ENCODE measurements at places on chromosomes 5 and 9. TPM values are rescaled to one million over a fixed set of nuclear protein-coding genes. Genes with fewer than 3 reads are reported as not detected.

- H3K36me3 ChIP-seq, result no peaks in the 10 kb centered on the region
- no peak overlapping the region for H3K27ac ChIP-seq
- no peaks in the 10 kb centered on the region for H3K4me1 ChIP-seq
- no peak for DNase-seq
- no peak overlapping the region for H3K4me3 ChIP-seq
Measured at GRCh38 chr5:29414681-29415080, 1778.8 kb upstream of the CDH6 start.

DBH gene
- total RNA-seq, result not detected

DNA sequence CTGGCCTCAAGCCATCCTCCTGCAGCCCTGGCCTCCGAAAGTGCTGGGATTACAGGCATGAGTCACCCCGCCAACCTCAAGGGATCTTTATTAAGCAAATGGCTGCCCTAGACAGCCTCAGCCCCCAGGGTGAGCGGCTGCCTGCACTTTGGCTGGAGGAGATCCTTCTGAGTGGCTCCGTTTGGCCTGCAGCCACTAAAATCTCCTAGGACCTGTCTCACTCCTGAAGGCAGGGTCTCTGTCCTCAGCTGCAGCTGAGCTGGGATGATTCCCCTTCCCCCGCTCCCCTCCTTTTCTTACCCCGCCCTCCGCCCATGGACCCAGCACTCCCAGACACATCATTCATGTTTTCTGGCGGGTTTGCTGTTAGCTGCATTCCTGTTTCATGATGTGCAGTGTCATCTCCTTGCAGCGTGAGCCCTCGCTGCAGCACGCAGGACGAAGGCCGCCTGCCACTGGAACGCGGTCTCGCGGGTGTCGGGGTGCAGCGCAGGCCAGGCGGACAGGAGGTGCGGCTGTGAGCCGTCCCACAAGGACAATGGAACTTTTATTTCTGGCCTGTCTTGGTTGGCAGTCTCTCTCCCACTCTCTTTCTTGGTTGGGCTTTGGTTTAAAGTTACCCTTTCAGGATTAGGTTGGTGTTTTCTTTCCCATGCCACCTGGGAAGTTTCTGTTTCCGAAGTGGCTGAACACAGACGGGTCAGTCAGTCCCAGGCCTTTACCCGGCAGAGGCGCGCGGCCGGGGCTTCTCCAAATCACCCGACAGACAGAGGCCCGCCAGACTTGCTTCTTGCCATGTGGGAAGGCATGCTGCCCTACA is 137.1 kb downstream of the FOXD1 start:
- H3K4me3 ChIP-seq, result peak overlapping the region; percentile 50
- H3K27ac ChIP-seq, result peak overlapping the region; percentile 90
- no peaks in the 10 kb centered on the region for H3K27me3 ChIP-seq
- no peaks in the 10 kb centered on the region for H3K36me3 ChIP-seq
- DNase-seq, result peak; percentile 87

DNA sequence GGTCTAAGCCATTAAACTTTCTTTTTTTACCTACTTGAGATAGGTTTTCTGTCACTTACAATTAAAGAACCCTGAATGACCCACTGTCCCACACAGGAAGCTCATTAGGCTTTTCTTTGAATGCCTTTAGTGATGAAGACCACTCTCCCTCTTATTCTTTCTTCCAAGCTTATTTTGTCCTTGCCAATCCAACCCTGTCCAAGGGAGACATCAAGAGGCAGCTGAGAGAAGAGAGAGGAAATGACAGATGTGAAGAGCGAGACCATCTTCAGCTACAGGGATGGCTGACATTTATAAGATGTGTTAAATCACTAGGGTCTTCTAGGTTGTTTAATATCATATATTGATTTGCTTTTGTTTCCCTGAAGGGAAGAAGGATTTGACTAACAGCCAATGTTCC is 133.5 kb downstream of the FAM114A2 start:
- H3K27ac ChIP-seq, result peak overlapping the region; percentile 67
- peaks cover 67% of the 10 kb centered on the region for H3K4me1 ChIP-seq
- no peaks in the 10 kb centered on the region for H3K27me3 ChIP-seq
- H3K36me3 ChIP-seq, result peaks cover 2% of the 10 kb centered on the region

- peaks cover 11% of the 10 kb centered on the region for H3K4me1 ChIP-seq
- H3K27me3 ChIP-seq, result peaks cover 3% of the 10 kb centered on the region
- H3K27ac ChIP-seq, result no peak overlapping the region
Measured at GRCh38 chr5:39220280-39221030, 1.1 kb upstream of the FYB1 start.

SLC36A2 gene
- total RNA-seq, result not detected

GRCh38 chr9:128116104-128117083 is 11.1 kb downstream of the PTGES2 start:
- no peak overlapping the region for H3K4me3 ChIP-seq
- H3K27ac ChIP-seq, result no peak overlapping the region
- no peak for DNase-seq
- no peaks in the 10 kb centered on the region for H3K27me3 ChIP-seq

C9orf50 gene
- not detected for total RNA-seq

DNA sequence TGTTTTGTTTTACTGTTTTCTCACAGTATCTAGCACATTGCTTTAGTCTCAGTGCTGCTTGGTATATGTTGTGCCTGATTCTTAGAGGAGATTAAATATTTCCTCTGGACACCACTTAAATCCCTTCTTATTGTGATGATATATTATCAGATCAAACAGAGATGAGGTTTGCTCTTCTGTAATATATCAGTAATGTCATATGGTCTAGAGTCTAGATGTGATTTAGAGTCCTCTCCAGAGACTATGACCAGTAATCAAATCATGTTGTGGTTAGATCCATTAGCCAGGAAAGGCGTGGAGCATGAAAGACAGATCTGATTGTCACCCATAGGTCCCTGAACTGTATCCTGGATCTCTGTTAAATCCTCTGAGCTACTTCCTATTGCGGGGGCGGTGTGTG is 24.4 kb downstream of the CAMK4 start:
- DNase-seq, result no peak
- H3K4me1 ChIP-seq, result no peaks in the 10 kb centered on the region
- no peaks in the 10 kb centered on the region for H3K36me3 ChIP-seq
- H3K27me3 ChIP-seq, result peaks cover 26% of the 10 kb centered on the region
- H3K27ac ChIP-seq, result no peak overlapping the region
